ENCODE measurements at places on chromosomes 2 and 18.

DNA sequence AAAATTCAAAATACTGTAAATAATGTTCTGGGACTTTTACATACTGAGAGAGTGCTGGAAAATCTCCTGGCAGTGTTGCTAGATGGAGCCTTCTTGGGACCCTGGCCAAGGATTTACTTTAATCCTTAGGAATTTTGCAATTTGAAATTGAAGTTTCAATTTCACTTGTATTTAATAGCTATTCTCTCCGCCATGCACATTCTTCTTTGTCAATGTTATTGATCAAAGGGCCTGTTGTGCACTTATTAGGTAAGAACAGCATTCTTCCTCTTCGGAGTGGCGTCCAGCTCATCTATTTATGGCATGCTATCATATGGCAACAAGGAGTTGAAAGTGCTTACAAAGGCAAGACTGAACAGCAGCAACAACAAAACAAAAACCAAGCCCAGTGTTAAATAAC is 40.1 kb upstream of the SOS1 start:
- no peak for DNase-seq

GRCh38 chr2:58739033-58739432 is 497.9 kb upstream of the FANCL start:
- DNase-seq, result no peak

DNA sequence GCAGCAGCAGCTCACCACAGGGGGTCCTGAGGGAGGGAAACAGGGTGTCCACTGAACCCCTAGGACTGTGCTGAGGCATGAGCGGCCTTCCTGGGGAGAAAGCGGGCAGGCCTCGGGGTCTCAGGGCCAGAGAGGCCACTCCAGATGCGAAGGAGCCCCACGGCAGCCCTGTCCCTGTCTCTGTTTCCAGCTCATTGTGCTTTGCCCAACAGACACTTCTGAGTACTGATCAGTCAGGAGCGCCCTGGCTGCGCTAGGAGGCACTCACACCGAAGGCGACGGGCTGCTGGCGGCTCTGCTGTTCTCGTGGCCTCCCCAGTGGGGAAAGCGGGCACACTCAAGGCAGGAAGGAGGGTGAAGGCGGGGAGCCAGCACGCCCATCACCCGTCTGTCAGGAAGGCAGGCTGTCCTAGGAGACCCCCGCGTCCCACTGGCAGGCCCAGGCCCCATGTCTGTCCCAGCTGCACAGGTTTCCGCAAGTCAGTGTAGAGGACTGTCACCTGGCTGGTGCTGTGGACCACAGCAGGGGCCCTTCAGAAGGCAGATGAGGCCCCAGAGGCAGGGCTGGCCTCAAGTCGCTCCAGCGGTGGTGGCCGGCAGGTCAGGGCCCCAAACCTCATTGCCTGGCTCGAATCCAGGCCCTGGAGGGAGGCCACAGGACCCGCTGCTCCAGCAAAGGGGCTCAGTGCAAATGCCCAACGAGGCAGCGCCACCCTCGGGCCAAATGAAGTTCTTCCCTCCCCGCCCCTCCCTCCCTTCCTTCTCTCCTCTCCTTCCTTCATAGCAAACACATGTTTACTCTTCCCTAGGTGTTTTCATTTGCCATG is 6.8 kb downstream of the ESPNL start:
- no peak for DNase-seq

DNA sequence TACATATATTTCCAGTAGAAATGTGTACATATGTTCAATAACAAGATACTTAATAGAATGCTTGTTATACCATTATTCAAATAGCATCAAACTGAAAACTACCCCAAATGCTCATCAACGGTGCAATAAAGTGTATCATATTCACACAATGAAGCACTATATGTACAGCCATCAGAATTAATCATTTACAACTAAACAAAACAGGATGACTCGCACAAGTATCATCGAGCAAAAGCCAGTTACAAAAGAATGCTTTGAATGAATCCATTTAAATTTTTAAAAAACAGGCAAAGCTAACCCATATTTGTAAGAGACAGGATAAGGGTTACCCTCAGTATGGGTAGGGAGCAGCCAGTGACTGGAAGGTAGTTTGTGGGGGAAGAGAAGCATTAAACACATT is 132.8 kb upstream of the PDE1A start:
- no peak for DNase-seq

DNA sequence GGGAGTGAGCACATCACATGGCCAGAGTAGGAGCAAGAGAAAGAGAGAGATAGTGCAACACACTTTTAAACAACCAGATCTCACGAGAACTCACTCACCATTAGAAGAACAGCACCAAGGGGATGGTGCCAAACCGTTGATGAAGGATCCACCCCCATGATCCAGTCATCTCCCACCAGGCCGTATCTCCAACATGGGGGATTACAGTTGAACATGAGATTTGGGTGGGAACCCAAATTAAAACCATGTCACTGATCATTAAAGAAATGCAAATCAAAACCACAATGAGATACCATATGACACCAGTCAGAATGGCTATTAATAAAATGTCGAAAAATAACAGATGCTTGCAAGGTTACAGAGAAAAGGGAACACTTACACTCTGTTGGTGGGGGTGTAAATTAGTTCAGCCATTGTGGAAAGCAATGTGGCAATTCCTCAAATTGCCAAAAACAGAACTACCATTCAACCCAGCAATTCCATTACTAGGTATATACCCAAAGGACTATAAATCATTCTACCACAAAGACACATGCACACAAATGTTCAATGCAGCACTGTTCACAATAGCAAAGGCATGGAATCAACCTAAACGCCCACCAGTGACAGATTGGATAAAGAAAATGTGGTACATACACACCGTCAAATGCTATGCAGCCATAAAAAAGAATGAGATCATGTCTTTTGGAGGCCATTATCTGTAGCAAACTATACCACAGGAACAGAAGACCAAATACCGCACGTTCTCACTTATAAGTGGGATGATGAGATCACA is 137.1 kb downstream of the COL6A3 start:
- no peak for DNase-seq

- DNase-seq, result no peak
Observed at GRCh38 chr2:105237045-105237765, 4.3 kb upstream of the GPR45 start.

- no peak for DNase-seq
Observed at GRCh38 chr2:200476836-200477235, 33.0 kb downstream of the KCTD18 start.
